ENCODE measurements at places on chromosomes 2 and 18.

- DNase-seq, result no peak
Measured at GRCh38 chr2:26330604-26331003, 15.3 kb upstream of the SELENOI start.

DNA sequence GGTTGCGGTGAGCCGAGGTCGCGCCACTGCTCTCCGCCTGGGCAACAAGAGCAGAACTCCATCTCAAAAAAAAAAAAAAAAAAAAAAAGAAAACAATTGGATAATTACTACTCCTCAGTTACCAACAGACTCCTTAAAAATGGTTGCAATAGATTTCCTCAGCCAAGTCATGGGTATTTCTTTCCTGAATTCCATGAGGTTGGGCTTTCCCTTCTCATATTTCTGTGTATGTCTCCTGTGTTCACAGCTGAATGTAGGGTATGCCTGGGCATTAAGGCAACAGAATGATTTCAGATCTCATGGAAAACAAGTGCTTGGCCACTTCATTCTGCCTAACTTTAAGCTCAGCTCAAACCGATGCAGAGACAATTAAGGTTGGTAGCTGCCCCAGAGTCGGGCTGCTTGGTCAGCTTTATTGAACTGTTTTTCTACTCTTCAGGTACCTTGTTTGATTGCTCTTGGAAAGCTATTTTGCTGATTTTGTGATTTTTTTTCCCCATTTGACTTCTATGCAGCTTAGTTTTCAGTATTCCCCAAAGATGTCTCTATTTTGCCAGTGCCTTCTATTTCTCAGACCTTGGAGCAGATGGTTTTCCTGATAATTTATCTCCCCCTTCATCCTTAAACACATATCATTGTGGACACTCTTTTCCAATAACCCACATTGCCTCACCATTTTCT, 24.8 kb downstream of the KIF5C start:
- DNase-seq, result no peak

DNA sequence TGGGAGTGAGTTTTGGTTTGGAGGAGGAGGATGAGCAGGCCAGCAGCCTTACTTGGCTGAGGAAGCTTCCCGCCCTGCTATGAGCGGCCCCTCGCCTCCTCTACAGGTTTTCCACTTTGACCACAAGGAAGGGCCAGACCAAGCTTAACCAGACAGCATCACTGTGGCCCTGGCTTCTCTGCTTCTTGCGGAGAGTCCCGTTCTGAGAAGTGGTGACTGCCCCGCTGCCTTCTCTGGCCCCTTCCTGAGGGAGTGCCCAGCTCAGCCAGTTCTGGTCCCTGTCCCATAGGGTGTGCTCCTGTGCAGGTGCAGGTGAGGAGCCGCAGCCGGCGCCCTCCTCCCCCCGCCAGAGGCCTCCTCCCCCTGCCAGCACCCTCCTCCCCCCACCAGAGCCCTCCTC, 101.0 kb downstream of the FAM210A start:
- DNase-seq, result no peak

DNA sequence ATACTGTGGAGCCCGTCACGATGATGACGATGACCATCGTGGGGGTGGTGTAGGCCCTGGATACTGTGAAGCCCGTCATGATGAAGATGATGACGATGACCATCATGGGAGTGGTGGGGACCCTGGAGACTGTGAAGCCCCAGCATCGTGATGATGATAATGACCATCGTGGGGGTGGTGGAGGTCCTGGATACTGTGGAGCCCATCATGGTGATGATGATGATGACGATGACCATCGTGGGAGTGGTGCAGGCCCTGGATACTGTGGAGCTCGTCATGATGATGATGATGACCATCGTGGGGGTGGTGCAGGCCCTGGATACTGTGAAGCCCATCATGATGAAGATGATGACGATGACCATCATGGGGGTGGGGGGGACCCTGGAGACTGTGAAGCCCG, 81.0 kb upstream of the SALL3 start:
- no peak for DNase-seq

- DNase-seq, result no peak
Measured at GRCh38 chr2:202426751-202427150, 50.6 kb downstream of the BMPR2 start.

- no peak for DNase-seq
Measured at GRCh38 chr18:36580266-36580665, 248.5 kb downstream of the TPGS2 start.

DNA sequence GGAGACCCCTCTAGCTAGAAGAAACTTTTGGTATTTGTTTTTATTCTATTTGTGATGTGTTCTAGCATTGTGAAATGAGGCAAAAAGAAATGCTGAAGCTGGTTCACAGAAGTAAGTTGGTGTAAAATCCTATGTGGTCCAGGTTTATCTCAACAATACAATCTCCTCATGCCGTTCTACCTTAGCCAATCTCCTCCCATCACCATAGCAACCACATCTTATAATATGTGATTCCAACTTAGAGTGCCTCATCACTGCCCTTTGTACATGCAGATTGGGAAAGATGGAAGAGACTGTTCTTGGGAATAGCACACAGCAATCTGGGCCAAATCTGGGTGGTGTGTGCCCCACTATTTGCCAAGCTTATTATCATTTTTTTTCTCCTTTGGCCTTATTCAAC, 30.3 kb downstream of the DPP10 start:
- DNase-seq, result no peak

GRCh38 chr18:77470569-77471413, 221.1 kb downstream of the GALR1 start:
- DNase-seq, result no peak

DNA sequence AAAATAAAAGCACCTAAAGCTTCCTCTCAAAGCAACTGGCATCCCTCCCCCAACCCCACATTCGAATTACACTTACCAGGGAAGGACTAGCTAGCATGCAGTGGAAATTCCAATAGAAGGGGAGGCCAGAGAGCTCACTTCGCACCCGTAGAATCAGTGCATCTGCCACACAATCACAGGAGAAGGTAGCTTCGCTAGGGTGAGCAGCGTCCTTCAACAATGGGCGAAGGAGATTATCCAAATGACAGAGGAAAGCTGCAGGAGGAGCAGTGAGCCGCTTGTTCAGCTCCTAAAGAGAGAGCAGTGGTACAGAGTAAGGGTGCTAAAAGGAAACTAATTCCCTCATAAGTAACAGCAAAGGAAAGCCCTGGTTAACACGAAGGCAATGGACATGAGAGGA, 3.2 kb downstream of the NHEJ1 start:
- DNase-seq, result no peak
